ENCODE measurements at places on chromosomes 2 and 18. TPM values are rescaled to one million over a fixed set of nuclear protein-coding genes. Genes with fewer than 3 reads are reported as not detected.

DNA sequence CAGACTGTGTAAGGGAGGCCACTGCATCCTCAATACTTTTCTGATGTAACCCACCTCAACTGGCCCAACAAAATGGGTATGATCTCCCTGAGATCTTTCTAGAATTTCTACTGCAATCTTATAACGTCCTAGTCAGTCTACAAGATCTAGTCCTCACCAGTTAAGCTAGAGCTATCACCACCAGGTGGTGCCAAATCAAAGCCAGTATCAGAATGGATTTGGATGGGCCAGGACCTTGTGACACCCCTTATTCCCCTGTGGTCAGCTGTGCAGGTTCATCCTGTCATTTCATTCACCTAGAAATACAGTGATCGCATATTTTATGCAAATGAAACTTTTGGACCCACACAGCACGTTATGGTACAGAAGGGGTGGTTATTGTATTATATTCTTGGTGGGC is 90.3 kb downstream of the OLA1 start:
- DNase-seq: no peak

- DNase-seq: no peak
Observed at GRCh38 chr2:207437524-207438143, 92.1 kb upstream of the CREB1 start.

GRCh38 chr2:98947554-98947953 is 11.5 kb upstream of the CRACDL start:
- DNase-seq: no peak

GRCh38 chr18:44715245-44715644 is 34.6 kb downstream of the SETBP1 start:
- DNase-seq: peak; percentile 52

DNA sequence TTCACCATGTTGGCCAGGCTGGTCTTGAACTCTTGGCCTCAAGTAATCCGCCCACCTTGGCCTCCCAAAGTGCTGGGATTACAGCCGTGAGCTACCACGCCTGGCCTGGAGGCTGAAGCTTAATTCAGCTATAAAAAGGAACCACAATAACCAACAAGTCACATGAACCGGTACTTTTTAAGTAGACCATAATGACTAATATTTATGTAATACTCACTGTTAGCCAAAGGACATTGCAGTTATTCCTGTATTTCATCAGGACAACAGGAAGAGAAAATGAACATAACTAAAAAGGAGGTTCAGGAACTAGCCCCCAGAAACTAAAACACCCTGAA is 49.0 kb upstream of the TMEM87B start:
- peak; percentile 49 for DNase-seq

GRCh38 chr2:25202275-25202674 is 33.9 kb upstream of the POMC start:
- no peak for DNase-seq

GRCh38 chr2:64859312-64860212 is 129.6 kb upstream of the SLC1A4 start:
- DNase-seq: peak; percentile 96

Gene RAB6C
- not detected for total RNA-seq

Gene CLASP1
- 33.6 TPM for total RNA-seq

Gene ABCG8
- total RNA-seq: not detected

Gene REG1B
- not detected for total RNA-seq
